ENCODE measurements at places on chromosomes 3 and 15.

DNA sequence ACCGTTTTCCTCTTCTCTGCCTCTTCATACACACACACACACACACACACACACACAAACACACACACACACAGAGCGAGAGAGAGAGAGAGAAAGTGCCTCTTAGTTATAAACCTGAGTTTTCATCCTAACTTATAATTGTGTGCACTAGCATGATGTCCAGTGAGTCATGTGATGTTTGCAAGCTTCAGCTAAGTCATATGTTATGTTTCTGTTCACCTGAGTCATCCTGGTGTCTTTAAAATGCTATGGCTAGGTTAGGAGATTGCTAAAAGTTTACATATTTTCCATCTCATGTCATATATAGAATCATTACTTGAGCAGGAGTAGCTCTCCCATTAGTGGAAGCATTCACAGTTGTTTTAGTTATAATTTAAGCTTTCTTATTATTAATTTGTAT, 155.8 kb downstream of the EPHA6 start:
- no peak for DNase-seq

DNA sequence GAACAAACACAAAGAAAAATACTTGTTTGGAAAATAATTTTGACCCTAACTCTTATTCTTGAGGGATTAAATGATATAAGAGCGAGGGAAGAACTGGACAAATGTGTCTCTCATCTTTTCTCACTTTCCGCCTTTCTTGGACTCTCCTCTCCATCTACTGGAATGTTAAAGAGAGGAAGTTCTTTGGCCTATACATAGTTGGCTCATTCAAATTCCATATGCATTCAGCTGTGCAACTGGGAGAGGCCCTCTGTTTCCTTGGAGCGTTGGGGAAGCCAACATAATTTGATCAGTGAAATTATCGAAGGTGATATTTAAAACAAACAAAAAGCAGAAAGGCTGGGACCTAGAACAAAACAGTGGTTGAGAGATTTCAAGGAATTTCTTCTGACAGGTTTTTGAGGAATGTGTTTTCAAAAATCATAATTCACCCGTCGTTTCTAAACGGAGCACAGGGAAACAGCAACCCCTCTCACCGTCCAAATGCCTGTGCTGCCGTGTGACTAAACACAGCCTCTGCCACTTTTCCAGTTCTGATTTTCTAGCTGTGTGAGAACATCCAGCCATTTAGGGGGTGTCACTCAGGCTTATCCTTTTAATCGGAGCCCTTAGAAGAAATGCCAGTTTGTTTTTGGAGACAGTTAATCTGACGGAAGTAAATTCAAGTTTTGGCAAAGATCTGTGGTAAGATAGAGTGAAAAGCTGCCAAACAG, 489.9 kb downstream of the SOX2 start:
- DNase-seq = no peak

GRCh38 chr3:154022606-154023005, 98.6 kb upstream of the ARHGEF26 start:
- no peak for DNase-seq

- DNase-seq = no peak
Observed at GRCh38 chr3:147630921-147631415, 221.8 kb downstream of the ZIC1 start.

DNA sequence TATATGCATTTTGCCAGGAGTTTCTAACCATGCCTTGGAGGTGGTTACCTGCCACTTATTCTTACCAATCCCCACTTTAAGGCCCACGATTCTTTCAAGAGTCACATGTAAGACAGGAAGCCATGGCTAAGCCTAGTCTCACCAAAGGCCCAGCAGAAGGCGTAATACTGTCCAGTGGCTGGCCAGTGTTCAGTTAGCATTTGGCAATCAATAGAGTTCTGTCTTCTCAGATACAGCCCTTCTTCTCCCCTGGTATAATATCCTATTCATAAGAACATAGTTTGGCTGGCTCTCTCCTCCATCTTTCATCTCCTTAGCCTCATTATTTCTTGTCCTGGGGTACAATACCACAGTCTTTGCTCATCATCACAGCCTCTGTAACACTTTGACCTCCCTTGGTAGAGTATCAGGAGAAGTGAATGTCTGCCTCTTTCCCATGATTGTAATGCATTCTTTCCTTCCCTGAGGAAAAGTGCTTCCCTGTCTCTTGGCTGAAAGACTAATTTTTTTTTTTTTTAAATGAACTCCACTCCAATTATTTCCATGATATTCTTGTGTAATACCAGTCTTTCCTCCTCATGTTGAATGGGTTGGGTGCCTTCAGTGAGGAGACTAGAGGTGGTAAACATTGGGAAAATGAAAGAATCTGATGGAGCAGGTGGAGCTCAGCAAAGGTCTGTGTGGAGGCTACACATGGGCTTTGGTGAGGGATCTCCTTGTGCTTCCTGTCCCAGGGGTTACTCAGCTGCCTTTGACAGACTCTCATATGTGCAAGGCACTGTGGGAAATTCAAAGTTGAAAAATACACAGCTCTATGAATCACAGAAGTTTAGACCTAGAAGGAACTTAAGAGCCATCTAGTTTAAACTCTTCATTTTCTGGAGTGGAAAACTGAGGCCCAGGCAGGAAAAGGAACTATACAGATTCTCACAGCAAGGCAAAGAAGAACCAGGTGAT, 218.2 kb downstream of the P3H2 start:
- no peak for DNase-seq

- DNase-seq = no peak
Observed at GRCh38 chr3:42214565-42215283, 51.3 kb downstream of the CCK start.

- DNase-seq = no peak
Observed at GRCh38 chr15:71242292-71242691, 127.0 kb downstream of the THSD4 start.

- DNase-seq = peak; percentile 20
Observed at GRCh38 chr3:198080521-198081384, 120.7 kb downstream of the LMLN start.

DNA sequence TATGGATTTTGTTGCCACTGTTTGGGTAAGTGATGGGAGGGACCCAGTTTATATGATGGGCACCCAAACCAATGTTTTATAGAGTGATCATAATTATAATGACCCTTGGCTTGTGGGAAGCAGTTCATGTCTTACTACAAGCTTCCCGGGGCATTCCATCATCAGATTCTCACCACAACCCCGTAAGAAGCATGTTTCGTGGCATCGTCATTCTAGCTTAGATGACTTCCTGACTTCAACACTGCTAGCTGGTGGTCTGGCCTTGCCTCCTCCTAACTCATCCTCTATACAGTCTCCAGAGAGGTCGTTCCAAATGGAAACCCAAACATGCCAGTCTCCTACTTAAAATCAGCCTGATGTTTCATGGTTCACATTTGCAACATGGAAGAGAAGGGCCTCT, 226.9 kb downstream of the ADAMTS9 start:
- no peak for DNase-seq

- no peak for DNase-seq
Observed at GRCh38 chr15:59746777-59747176, 57.7 kb upstream of the BNIP2 start.

DNA sequence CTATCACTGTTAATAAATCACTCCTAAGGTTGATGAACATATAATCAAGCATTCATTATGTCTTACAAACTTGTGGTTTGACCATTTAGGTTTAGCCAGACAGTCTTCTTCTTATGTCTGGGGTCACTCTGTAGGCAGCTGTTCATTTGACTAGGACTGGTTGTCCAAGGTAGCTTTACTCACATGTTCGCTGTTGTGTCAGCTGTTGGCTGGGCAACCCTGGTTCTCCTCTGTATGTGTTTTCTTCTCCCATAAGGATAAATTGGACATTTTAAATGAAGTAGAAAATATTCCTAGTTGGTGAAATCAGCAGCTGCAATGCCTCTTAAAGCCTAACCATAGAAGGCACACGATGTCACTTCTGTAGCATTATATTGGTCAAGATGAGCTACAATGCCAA, 635.1 kb downstream of the EPHA3 start:
- no peak for DNase-seq

DNA sequence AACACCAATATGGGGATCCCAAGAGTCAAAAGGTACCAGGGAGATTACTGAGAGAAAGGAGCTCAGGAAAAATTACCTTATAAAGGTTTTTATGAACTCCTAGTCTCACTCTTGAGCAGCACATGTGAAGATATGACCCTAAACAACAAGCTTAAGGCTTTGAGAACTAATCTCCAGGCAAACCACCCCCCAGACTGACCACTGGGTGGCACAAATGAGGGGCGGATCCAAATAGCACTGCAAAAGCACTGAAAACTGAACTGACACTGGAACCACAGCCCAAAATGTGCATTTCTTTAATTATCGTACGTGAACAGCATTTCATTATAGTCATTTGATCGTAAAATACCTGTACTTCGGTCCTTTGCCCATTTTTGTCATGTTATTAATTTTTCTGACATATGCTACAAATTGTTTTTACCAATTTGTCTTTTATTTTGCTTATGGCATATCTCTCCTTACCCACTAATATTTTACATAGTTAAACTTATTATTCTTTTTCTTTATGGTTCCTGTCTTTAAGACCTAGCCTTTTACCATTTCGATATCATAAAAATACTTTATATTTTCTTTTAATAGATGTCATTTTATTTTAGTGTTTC, 31.5 kb upstream of the TFDP2 start:
- peak; percentile 11 for DNase-seq

DNA sequence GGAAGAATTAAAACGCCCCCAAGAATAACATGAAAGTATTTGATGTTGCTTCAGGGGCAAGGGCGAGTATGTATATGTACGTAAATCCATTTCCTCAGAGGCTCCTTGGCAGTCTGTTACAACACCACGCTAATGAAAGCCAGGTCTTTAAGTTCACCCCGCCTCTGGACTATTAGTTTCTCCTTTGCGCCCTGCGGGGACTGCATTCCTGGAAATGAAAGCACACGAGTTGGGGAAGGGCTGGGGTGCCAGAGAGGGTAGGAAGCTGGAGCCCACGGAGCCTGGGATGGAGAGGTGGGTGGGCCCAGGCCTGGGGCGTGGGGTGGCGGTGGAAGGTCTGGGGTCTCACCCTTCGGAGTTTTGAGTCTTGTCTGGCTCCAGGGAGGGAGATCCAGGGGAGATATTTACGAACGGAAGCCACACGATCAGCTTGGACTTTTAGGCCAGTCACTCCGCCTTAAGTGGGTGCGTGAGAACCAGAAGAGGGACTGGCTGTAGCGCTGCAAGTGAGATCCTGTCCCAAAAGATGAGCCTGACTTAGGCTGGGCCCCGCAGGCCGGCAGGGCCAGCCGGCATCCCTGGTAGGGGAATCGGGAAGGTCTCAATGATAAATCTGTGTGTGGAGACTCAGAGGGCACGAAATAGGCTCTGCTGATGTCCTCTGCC, 1.6 kb upstream of the PLCL2 start:
- no peak for DNase-seq

GRCh38 chr3:160135851-160136250, 89.4 kb upstream of the C3orf80 start:
- no peak for DNase-seq

GRCh38 chr3:164222197-164222596, 856.1 kb downstream of the SI start:
- DNase-seq = no peak

DNA sequence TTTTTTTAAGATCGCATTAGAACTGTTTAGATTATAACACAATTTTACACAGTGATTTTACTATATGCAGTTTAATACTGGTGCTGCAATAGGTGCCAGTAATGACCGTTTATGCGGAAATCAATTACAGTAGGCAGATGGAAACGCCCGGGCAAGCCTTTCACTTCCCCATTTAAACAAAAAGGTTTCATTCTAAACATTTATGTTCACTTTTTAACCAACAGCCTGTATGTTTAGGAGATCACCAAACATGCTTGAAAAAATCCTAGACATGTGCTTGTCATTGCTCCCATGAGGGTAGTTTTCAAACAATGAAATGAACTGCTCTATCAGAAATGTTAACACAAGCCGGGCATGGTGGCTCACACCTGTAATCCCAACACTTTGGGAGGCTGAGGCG, 2.7 kb downstream of the BNIP2 start:
- no peak for DNase-seq

DNA sequence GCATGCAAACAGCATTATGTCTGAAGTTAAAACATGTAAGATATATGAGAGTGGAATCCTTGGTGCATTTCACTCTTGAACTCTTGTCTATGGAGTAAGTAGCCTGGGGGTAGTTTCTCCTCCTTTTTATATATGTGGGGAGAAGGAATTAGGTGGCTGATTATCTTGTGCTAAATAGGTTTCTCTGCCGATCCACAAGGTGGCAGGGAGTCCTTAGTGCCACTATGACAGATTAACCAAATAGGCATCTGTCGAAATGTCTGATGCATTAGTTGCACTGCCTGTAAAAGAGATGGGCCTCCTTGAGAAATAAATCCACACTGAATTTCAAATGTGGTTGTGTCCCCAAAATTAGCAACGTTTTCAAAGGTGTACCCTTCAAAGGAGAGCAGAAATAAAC, 170.1 kb downstream of the CNTN4 start:
- DNase-seq = no peak

- DNase-seq = no peak
Observed at GRCh38 chr15:68493629-68494028, 61.7 kb upstream of the ITGA11 start.

- no peak for DNase-seq
Observed at GRCh38 chr15:62833646-62834045, 208.9 kb upstream of the TPM1 start.
